ENCODE measurements at places on chromosomes 12 and 14.

GRCh38 chr12:108232565-108232964 is 103.5 kb downstream of the WSCD2 start:
- no peak for DNase-seq

- DNase-seq: no peak
Measured at GRCh38 chr12:20314328-20314727, 54.0 kb upstream of the PDE3A start.

DNA sequence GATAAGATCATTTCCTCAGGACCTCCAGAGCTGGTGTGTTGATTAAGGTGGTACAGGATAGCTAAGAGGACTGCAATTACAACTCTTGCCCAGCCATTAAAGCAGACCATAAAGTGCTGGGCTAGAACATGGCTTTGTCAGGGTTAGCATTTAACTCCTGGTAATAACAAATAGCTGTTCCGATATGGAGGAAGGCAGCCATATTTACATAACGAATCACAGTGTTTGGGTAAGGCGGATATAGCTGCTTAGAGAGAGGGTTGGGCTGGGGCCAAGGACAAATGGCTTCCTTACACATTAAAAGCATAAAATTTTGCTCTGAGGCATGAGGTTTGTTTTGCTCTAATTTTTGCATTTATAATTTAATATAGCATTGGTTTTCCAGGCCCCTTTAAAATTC is 297.7 kb upstream of the DDHD1 start:
- no peak for DNase-seq

- no peak for DNase-seq
Measured at GRCh38 chr14:54681811-54682261, 114.9 kb downstream of the SAMD4A start.

- DNase-seq: peak; percentile 27
Measured at GRCh38 chr14:81062816-81063215, 107.4 kb downstream of the TSHR start.
